ENCODE measurements at places on chromosomes 12 and 14.

DNA sequence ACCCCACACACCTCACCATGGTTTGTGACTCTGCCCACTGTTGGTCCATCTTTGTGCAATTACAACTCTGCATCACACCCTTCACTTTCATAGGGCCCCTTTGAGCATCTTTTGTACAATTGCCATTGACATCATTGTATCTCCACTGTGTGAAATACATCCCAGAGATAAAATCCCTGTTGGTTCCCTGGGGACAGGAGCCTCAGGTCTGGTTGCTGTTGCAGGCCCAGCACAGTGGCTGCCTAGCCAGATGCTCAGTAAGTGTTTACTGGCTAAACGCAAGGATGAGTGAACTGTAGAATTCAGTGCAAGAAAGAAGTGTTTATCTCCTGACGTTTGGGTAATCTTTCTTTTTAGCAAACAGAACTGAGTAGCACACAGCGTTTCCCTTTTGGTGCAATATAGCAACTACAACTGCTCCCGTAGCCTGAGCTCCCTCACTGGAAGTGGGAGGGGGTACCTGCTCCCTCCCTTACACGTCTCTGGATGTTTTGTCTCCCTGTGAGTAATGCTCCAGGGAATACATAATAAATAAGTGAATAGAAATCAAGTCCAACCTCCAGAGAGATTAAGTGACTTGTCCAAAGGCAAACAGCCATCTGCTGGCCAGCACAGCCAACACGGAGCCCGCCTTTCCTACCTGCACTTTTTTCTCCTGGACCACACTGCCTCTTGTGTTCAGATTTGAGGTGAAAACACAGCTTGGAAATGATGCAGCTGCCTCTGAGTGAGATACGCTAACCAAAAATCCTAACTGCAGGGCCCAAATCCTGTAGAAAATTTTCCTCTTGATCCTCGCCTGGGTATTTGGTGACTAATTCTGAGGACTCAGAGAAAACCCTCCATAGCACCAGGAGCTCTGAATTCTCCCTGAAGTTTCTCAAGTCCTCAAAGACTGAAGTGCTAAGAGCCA lies 27.4 kb downstream of the GALNT16 start:
- no peak for DNase-seq

DNA sequence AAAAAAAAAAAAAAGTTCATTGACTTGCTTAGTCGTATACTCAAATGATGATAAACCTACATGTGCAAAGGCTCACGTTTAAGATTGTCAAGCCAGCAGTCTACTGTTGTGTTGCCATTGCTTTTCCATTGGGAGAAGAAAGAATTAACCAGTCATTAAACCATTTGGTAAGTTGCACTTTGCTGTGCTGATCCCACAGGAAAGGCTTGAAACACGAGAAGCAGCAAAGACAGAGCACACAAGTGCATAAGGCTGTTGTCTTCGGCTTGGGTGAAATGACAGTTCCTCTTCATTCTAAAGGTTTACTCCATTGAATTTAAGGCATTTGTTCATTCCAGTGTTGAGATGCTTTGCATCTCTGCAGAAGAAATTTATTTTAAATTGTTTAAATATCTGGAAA lies 50.1 kb downstream of the ZC3H14 start:
- no peak for DNase-seq

- DNase-seq: no peak
Observed at GRCh38 chr14:102077382-102077709, 9.5 kb downstream of the HSP90AA1 start.

DNA sequence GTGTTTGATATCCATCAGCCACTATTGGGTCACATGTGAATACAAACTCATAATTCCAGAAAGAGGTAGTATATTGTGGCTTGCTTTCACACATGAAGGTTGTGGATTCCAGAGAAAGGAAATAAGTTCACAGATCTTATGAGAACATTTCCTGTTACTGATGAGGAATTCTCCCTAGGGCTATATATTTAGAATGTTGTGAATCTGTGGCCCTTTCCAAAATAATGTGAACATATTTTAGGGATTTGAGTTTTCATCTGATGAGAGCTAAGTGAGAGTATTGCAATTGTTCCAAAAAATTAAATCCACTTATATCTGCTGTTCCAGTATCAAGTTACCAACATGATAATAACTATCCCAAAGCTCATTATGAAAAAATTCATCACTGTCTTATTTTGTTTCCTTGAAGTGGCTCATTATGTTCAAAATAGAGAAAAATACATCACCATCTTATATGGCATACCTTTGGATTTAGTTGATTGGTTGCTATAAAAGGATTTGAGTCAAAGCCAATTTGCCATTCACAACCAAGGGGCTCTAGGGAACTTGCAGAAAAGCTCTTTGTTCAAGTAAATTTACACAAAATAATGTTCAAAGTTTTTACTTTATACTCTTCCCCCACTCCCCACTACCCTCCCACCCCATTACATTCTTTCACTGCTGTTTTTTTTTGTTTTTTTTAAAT lies 76.3 kb downstream of the MYRFL start:
- DNase-seq: no peak

DNA sequence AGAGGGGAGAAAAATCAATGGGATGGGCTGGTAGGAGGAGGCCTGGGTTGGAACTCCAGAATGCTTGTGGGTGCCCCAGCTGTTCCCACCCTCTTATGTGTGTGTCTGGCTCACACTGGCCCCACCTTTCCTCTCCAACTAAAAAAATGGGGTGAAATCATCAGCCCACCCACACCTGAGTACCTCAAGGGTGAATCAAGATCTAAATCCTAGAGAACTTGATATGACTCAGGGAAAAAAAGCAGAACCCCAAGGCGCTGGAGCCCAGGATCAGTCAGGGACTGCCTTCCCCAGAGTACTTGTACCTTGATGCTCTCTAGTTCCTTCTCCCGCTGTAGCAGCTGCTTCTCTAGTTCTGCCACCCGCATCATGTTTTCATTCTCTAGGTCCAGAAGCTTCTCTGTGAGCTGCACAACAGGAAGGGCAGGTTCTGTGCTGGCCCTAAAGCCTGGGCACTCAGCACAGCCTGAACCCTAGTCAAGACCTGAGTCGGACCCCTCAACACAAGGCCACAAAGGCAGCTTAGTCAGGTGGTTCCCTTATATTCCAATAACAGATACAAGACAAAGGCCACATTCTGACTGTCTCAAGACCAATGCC lies 29.7 kb downstream of the PRPF40B start:
- no peak for DNase-seq

GRCh38 chr12:25420116-25420515 lies 133.0 kb downstream of the LMNTD1 start:
- no peak for DNase-seq

- no peak for DNase-seq
Observed at GRCh38 chr12:98453070-98453469, 62.3 kb upstream of the TMPO start.

DNA sequence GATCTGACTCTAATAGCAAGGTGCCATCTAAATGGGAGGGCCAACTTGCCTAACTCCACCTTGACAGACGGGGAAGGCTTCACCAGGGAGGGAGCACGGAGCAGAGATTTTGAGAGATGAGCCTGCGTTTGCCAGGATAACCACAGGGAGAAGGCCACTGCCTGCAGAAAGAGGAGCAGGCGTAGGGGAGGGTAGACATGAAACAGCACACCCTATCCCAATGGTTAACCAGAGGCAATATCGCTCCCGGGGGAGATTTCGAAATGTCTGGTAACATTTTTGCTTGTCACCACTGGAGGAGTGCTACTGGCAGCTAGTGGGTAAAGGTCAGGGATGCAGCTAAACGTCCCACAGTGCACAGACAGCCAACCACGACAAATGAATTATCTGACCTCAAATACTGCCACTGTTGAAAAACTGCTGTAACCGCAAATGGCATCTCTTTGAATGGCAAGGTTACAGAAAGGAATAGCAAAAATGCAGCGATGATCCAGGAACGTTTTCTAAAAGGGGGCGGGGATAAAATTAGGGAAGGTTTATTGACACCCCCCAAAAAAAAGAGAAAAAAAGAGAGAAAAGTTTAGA lies 126.0 kb upstream of the ATF7IP start:
- no peak for DNase-seq

GRCh38 chr12:24143928-24144327 lies 194.5 kb upstream of the SOX5 start:
- no peak for DNase-seq

DNA sequence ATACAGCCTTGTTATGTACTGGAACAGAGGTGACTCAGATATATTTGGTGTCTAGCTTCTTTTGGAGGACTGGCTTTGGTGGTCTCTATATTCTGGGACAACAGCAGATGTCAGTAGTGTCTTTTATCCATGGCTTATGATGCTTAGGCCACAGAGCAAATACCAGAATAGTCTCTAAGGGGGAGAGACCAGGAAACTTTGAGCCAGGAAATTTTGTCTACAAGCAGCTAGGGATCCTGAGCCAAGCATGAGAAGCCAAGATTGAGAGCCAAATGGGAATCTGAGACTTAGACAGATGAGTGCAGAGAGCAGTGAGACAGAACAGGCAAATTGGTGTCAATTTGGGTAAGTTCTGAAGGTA lies 28.4 kb upstream of the PTPRR start:
- no peak for DNase-seq

- peak; percentile 73 for DNase-seq
Observed at GRCh38 chr12:122886851-122887818, 8.8 kb downstream of the VPS37B start.

DNA sequence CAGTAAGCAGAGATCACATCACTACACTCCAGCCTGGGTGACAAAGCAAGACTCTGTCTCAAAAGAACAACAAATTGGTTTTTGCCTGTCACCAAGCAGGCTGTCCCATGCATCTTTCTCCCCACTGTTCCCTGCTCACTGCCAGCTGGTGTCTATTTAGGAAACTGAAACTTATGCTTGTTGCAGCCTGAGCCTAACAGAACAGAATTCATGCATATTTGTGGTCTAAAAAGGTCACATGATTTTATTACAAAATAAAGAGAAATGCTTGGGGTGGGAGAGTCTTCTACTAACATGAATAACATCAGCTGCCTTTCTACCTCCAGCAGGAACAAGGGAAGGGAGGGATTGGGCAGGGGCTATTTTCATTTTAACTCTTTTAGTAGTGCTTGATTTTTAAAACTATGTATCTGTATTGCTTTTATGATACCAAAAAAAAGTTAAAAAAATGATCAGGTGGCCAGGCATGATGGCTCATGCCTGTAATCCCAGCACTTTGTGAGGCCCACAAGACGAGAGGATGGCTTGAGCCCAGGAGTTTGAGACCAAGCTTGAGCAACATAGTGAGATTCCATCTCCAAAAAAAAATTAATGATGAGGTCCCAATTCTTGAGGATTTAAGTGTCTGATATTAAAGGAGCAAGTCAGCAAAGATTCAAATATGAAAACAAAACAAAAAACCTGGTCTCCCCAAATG lies 923 bp downstream of the STAT2 start:
- no peak for DNase-seq

DNA sequence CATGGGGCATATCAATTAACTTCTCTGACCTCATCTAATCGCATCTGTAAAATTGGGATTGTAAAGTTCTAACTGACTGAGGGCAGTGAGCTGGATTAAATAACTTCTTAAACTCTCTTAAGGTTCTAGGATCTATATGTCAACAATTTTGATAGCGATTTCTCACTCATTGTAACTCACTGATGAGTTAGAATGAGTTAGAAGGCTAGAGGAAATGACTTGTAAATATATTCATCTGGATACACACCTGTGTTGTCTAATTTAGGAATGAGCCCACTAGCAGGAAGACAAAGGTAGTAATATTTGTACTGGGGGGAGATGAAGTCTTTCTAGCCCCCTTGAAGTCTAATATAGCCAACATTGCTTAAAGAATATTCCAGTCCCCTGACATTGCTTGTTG lies 46.3 kb upstream of the CERS5 start:
- no peak for DNase-seq

- no peak for DNase-seq
Observed at GRCh38 chr12:1488908-1489381, 105.4 kb downstream of the FBXL14 start.

GRCh38 chr12:46266869-46267574 lies 1.8 kb downstream of the SLC38A1 start:
- no peak for DNase-seq

DNA sequence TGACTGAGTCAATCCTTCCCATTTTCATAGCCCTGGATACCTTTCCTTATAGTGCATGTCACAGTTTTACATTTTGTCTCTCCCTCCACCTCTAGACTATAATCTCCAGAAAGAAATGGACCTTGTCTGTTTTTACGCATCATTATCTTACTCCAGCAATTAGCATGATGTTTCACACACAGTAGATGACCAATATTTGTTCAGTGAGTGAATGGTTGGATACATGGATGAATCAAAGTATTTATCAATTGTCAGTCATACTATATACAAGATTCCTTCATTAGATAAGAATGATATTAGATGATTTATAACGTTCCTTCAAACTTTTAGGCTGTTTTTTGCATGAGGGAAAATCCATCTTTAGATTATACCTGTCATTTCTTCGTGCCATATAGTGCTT lies 61.1 kb downstream of the PTHLH start:
- no peak for DNase-seq

All from hematopoietic multipotent progenitor cell treated with erythropoietin and hydrocortisone succinate and interleukin-3 and kit ligand, for 15 days (in vitro differentiated cells).